ENCODE measurements at places on chromosomes 5 and 9.

- DNase-seq = no peak
Observed at GRCh38 chr9:81088341-81088740, 601.0 kb downstream of the TLE1 start.

DNA sequence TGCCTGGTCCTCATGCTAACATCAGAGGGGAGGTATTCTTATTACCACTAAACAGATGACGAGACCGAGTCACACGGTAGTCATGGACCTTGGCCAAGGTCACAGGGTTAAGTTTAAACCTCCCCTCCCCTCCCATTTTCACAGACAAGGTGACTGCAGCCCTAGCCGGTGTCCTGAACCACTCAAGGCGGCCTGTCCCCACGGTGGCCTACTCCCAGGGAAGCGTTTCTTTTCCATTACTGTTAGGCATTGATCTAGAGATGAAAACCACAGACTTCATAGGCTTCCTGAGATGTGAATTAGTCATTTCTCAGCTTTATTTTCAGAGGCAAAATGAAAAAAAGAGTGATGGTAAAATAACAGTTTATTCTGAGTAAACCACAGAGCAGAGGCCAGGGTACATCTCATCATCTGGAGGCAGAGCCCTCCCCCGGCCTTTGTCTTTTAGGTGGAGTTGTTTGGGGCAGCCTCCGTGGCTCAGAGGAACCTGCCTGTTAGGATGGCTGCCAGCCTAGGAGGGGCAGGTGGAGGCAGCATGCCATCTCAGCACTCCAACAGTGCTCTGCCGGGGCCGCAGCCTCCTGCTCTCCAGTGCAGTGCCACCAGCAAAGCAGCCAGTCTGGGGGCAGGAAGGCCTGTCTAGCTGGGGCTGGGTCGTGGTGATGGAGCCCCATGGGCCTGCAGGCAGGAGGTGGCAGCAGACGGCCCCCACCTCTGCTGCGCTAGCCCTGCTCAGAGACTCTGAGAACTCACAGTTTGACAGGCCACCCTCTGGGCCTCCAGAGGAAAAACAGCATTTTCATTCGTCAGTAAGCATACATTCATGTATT is 71.2 kb downstream of the RAPGEF1 start:
- no peak for DNase-seq

GRCh38 chr9:112548836-112549595 is 62.4 kb downstream of the KIAA1958 start:
- DNase-seq = no peak

- no peak for DNase-seq
Observed at GRCh38 chr9:29245351-29245750, 1672.1 kb upstream of the C9orf72 start.

DNA sequence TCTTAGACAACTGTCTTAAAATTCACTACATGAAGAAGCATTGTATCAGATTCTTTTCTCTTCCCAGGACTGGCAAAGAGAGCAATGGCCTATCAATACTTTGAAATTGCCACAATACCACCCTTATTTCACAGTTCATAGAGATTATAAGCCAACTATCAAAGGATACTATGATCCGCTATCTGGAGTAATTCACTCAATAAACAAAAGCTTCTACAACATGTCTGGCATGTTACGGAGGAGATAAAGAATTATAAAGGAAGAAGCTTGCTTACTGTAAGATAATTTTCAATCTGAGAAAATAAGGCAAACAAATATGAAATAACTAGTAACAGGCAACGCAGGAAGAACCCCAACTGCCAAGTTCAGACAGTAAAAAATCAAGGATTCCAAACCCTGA is 114.8 kb downstream of the GNAQ start:
- DNase-seq = no peak

DNA sequence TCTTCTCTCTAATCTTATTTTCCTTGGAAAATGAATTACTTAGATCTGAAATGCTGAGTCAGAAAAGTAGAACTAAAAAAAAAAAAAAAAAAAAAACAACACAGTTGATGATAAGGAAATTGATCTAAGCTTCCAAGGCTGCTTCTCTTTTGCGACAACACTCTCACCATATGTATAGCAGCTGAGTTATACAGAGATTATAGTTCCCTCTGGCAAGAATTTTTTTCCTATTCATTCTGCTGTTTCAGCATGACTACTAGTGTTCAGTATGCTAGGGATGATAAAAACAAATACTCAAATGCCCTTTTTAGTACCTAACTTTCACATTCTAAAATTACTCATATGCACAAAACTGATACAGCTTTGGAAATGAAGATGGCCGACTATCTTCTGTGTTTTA is 267.3 kb downstream of the MLLT3 start:
- DNase-seq = no peak

- no peak for DNase-seq
Observed at GRCh38 chr5:14595891-14596290, 14.3 kb downstream of the OTULINL start.

DNA sequence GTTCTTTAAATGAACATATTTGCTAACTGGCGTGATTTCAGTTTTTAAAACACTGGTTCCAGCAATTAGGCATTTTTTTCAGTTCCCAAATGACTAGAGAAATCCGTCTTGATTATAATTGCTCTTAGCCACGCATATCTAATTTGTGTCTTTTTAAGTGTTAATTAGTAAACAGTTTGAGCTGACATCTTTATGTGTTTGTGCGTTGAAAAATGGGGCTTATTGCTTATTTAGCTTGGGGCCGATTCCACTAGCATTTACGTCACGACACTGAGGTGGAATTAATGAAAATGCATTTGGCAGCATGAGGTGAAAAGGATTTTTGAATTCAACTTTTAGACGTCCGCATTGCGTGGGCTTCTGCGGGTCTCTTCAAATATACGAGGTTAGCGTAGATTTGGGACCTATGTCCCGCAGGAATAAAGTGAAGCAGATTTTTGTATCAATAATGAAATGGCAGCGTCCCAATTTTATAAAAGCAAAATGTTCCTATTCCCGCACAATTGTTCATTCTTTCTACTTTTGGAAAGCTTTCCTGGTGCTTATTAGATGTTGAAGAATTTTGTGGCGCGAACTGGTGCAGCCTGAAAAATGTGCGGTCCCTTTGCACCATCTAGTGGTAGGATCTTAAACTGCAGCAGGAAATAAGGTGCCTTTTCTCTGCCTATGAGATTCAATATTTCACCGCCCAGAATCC is 122.7 kb upstream of the LMX1B start:
- DNase-seq = no peak

GRCh38 chr9:113948891-113949570 is 72.9 kb downstream of the ZNF618 start:
- no peak for DNase-seq
